ENCODE measurements at places on chromosomes 4 and X.

- DNase-seq: no peak
These were observed 64.7 kb upstream of the EXOC1L start for GRCh38 chr4:55754754-55755350.

DNA sequence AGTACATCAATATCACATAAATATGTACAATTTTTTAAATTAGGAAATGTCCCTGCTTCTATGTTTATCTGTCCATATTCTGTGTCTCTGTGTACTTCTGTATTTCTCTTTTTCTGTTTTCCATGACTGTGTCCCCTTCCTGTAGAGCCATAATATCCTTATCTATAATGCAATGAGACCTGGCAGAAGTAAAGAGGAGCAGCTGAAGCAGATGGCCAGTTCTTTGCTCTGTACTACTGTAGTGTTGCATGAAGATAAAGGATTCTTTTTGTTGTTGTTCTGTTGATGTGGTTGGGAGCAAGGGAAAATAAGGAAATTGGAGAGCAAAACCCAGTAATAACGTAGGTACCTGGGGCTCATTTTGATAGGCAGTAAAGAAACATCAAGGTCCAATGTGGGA, 301.7 kb downstream of the ADGRL3 start:
- DNase-seq: no peak

DNA sequence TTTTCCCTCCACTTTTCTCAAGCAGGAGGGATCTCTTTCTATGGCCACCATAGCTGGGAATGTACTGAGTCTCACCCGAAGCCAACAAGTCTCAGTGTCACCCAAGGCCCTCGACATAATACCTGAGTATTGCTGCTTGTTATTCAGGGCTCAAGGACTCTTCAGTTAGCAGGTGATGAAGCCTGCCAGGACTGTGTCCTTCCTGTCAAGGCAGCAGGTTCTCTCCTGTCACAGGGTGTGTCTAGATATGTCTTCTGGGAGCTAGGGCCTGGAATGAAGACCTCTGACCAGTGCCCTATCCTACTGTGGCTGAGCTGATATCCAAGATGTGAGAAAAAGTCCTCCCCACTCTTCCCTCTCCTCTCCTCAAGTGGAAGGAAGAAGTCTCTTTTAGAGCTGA, 391.0 kb upstream of the DIPK2B start:
- no peak for DNase-seq

GRCh38 chrX:17738737-17739535, 1.6 kb downstream of the SCML1 start:
- no peak for DNase-seq

DNA sequence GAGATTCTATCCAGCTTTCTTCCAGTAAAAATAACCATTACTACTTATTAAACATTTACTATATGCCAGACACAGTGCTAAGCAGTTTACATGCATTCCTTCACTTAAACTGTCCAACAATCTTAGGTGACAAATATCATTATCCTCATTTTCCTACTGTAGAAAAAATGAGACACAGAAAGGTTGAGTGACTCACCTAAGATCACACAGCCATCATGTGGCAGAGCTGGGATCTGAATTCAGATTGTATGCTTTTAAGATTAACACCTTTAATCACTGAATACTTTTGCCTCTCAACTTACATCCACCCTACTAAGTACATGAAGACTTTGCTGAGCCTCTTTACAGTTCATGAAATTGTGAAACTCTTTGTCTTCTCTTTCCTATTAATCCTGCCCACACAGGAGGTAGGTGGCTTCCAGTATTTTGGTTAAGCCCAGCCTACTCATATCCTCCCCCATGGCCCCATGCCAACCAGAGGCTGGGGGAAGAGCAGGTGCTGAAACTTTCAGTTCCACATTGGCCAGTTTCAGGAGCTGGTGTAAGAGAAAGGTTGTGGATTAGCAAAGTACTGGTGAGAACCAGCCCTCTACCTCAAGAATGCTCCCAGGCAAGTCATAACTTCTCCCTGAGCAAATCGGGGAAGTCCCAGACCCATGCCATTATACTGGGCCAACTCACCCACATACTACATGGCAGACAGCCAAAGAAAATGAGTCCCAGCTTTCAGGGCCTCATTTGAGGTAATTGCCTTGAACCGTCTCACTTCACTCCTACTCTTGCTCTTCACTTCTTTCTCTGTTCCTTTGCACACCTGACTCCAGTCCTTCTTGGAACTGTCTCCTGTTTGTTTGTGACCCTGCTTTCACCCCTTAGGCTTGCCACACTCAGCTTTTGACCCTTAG, 211.1 kb downstream of the GUCY2F start:
- peak; percentile 31 for DNase-seq

DNA sequence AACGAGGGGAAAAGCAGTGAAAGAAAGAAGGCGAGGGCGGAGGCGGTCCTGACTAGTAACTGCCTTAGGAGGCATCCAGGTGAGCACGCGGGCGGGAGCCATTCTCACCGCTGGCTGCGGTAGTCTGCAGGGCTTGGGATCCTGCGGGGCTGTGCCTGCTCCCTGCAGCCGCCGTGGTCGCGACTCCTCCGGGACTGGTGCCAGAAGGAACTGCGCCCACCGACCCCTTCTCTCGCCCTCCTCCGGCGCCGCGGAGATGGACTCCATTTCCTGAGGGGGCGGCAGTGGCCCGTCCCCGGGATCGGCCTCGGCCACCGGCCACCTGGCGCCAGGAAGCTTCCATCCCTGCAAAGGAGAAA, 543 bp downstream of the NFXL1 start:
- peak; percentile 44 for DNase-seq

- no peak for DNase-seq
These were observed 425.0 kb downstream of the MID1IP1 start for GRCh38 chrX:39226251-39226650.

DNA sequence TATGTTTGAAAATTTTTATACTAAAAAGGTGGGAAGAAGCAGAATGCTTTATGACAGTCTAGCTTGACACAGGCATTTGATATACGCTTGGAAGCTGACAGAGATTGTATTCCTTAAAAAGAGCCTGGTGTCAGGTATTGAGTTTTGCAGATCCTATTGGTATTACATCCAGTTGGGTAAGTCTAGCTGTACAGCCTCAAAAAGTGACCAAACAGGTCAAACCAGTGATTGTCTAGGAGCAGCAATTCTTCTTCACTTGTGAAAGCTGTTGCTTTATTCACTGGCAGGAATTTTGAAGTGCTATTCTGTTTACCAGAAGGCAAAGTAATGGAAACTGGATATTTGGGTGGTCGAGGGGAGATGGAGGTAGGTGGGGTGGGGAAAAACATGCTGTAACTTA, 77.5 kb downstream of the UCHL1 start:
- no peak for DNase-seq

DNA sequence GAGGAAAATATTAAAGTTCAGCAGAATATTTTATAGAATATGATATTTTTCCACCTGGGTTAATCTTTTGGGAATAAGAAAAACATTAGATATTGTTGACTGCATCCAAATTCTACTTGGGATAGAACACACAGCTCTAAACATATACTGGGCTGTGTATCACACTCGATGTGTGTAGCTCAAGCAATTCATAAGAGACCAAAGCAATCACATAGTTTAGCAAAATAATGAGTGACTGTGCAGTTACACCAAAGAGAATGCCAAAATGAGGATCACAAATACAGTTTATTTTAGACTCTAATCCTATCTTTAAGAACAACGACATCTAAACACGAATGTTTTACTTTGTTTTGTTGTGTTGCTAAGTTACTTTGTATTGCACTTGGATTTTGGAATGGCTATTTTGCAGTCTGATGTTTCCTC, 101.2 kb downstream of the CBR4 start:
- no peak for DNase-seq

DNA sequence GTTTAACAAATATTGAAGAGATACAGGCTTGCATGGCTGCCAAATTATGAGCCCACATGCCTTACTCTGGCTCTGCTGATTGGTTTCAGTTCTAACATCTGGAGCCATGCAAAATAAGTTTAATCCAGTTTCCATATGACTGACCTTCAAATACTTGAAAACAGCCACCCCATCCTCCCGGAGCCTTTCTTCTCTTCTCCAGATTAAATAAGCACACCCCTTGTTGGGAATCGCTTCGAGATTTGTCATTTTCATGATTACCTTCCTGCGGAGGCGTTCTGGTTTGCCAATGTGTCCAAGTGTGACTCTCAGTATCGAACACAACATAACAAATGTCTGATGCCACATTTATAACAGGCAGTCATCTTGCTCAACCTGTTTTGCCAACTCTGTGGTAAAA, 101.6 kb upstream of the JADE1 start:
- no peak for DNase-seq

GRCh38 chr4:90171491-90171890, 44.3 kb downstream of the CCSER1 start:
- no peak for DNase-seq

DNA sequence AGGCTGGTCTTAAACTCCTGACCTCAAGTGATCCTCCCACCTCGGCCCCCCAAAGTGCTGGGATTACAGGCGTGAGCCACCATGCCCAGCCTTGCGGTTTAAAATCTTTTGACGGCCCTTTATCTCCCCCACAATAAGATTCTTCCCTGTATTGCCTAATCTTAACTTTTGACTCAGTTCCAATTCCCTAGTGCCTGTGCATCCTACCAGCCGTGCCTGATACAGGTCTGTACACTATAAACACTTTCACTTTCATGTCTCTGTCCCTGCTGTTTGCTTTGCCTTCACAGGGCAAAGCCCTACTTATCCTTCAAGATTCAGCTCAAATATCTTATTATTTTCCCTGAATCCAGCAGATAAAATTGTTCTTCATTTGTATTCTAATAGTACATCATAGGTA, 74.6 kb downstream of the WDR44 start:
- no peak for DNase-seq

- no peak for DNase-seq
These were observed 4.2 kb upstream of the ZXDB start for GRCh38 chrX:57587607-57588006.

GRCh38 chrX:119107206-119107605, 20.4 kb downstream of the KIAA1210 start:
- no peak for DNase-seq

- no peak for DNase-seq
These were observed 38.6 kb downstream of the PTCHD1 start for GRCh38 chrX:23373129-23373804.

DNA sequence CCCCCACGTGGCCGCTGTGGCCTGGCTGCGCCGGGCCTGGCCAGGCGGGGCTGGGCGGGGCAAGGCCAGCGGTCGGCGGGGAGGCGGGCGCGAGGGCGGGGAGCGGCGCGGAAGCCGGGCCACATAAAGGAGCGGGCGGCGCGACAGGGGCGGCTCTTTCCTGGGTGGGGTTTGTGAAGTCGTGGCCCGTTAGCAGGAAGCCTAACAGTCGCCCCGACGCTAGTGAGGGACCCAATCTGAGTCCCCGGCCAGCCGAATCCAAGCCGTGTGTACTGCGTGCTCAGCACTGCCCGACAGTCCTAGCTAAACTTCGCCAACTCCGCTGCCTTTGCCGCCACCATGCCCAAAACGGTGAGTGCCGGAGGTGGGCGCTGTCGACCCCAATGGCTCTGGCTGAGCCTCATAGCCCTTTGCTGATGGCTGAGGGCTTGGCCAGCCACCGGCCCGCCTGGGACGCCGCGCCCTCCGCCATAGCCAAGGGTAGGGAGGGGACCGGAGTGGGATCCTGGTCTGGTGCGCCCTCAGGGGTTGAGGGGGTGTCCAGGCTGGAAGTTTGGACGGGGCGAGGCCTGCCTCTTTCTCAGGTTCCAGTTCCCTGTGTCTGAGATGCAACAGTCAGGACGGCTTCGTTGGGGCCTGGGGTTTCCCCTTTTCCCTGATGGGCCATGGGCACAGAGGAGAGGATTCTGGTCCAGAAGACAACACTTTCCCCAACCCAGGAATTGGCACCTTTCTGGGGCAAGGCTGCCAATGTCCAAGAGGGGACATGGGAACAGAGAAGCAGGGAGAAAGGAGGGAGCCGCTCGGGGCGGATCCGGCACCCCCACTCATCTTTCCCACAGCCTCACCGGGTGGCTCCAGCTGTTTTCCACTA, at the start of gene MSN:
Gene MSN, plus strand, starts transcription at position 152 of the 874 bp plus-strand sequence. Its CDS starts 188 bp downstream, at position 340.
- DNase-seq: peak; percentile 83

DNA sequence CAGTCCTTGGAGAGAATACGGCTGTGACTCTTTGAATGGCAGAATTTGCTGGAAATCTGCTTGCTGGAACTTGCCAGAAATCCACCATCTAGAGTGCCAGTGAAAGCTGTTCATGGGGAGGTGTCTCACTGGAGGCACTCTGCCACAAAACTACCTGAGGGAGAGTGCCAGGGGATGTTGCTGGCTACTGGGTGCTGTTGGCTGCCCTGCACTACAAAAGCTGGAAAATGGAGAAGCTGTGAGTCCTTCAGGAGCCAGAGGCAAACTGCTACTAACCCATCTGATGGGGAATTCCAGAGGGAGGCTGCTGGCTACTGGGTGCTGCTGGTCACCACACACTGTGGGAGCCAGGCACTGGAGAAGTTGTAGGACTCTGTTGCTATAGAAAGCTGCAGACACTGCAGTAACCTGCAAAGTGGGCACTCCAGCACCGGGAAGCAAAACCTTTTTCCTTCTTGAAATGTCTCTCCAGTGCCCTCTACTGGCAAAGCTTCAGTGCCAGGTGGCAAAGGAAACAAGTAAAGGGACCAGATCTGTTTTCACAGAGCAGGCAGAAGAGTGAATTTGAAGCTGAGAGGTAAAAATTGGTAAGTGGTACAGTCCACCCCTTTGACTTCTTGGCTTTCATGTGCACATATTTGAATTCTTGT, 47.8 kb upstream of the HSD17B10 start:
- DNase-seq: peak; percentile 31

DNA sequence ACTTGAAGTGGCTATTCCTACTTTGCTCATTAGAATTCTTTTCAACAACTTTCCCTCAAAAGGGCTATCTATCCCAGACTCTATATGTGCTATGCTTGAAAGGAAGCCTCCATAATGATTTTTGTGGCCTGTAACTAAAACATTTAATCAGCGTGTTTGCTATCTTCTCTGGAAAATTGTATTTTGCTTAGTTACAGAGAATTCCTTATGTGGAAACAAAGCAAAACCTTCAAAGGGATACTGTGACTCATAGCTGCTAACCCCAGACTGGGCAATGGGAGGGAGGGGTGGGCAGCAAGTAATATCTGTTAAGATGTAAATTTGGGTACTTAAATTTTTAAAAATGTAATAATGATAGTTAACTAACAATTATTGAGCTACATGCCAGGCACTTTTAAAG, 3.7 kb downstream of the SLC25A14 start:
- no peak for DNase-seq

GRCh38 chr4:108327642-108328382, 159.1 kb upstream of the LEF1 start:
- DNase-seq: no peak
